Suppressor macrophage treated with lipopolysaccharide for 4 hours (primary cell): ENCODE measurements at places on chromosomes 7 and 10.

GRCh38 chr7:42189535-42189934, 47.5 kb downstream of the GLI3 start:
- no peak for DNase-seq

DNA sequence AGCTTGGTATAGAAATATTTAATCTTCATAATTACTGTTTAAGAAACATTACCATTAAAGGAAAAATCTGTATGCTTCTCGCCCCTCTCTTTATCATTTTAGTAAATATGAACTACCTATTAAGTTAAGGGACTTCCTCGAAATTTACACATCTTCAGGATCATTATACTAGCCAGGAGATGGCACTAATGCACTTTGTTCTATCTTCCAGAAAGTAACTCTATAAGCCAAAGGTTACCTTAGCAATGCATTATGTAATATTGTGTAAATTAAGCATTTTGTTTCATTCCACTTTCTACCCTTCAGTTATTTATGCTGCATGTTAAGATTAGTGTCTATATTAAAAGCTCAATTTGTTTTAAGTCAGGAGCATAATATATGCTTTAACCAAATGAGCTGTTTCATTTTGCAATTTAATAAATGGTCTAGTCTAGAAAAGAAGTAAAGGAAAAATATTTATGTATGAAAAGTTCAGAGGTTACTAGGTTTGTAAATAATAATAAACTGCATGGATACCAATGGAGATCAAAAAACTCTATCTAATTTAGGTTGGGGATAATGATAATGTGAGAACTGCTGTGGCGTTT, 128.5 kb downstream of the ANKRD7 start:
- DNase-seq, result peak; percentile 8

DNA sequence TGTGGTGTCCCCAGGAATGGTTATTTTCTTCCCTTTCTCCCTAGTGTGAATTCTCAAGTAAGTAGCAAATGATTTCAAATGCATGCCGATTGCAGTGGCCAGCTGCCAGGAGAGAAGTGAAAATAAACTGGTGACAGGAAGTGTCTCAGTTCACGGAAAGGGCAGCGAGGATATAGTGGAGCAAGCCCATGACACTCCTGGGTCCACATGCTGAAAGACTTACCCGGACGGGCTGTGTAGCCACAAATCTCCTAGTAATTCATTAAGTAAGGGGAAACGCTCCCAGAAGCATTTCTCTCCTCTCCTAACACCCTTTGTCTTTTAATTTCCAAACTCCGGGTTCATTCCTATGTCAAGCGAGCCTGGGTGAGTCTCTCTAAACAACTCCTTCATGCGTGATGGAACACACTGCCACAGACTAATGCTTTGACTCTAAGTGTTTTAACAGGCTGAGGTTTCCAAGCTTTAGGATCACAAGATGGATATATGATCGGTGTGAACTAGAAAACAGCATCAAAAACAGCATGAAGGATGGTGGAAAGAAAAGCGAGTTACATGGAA, 125.6 kb downstream of the CYP26A1 start:
- peak; percentile 90 for DNase-seq

- peak; percentile 98 for DNase-seq
These were observed 30.6 kb upstream of the PFKFB3 start for GRCh38 chr10:6171881-6172695.

DNA sequence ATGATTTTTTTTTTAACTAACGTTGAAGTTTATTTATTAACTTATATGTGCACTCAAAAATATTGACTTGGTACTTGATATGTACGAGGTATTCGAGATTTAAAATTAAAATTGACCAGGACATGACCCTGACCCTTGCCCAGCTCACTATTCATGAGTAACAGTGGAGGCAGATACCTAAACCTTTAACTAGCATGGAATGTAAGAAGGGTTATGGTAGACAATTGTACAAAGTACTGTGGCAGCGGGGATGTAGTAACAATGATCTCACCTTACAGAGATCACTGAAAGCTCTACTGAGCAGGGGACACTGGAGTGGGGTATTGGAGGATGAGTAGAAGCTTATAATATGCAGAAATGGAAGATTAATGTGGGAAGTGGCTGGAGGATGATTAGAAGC, 60.8 kb downstream of the ADRA2A start:
- DNase-seq, result no peak

DNA sequence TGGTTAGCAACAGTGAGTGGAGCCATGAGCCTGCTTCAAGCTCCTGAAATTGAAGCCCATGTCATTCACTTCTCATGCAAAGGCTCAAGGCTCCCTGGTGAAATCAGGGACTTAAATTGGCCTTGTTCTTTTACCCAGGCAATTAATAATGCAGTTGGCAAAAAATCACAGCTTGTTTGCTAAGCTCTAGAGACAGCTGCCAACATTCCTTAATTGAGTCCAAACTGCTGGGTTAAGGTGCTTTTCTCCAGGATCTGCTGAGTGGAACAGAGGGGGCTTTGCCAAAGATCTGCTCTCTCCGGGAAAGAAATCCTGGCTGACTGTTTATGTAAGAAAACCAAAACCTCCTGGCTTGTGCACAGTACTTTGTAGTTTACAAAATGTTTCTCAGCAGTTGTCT, 257.6 kb upstream of the GHITM start:
- no peak for DNase-seq

GRCh38 chr10:131886237-131886636, 14.6 kb upstream of the PPP2R2D start:
- no peak for DNase-seq

DNA sequence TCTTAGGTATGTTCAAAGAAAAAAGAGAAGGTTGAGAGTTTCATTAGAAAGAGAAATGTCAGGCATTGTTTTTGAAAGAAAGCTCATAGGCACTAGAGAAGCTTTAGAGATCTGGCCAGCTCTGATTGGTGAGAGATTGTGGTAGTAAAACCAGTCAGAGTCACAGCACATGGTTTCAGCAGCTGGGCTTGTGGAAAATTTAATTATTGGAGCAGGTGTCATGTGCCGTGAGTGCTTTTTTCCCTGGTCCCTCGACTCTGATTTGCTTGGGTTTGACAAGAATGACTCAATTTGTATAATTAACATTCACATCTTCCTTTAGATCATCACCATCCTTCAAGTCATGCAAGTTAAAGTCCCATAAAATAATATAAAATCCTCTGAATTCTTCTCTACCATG, 35.2 kb downstream of the MRPL32 start:
- DNase-seq, result no peak

- no peak for DNase-seq
These were observed 400.6 kb upstream of the VSTM2A start for GRCh38 chr7:54141576-54141975.

- no peak for DNase-seq
These were observed 340.5 kb downstream of the SDK1 start for GRCh38 chr7:3641582-3641981.

DNA sequence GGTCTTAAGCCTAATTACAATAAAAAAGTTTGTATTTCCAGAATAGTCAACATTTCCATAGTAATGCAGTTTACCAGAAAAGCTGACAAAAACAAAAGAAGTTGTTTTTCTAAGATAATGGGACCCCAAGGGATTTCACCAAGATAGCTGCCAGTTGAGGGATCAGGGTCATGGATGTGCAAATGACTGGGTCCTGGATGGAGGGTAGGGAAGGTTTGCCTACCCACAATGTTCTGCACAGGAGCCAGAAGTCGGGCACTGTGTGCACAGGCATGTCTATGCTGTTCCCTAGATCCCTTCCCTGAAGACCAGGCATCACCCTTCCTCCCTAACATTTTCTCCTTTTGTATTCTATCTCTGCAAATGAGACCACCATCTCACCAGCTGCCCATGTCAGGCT, 94.1 kb upstream of the FAM133B start:
- DNase-seq, result no peak

DNA sequence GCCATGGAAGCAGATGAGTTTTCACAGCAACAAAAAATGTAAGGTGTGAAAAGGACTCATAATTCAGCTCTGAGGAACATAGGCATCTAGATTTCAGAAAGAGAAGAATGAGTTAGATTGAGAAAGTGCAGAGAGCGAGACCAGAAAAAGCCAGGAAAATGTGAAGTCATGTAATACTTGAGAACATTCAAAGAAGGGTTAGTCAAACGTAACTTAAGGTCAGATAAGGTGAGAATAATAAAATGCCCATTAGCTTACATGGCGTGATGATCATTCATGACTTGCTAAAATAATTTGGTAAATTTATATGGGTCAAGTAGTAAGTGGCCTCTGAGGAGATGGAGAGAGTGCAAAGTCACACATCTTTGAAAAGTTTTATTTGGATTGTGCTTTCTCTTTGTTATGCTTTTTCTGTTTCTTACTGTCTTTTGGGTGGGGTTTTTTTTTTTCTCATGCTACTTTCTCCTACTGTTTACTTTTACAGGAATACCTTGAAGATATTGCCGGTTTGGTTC, 271.8 kb upstream of the NRG3 start:
- DNase-seq, result no peak

GRCh38 chr10:29691564-29692072, 56.8 kb upstream of the SVIL start:
- no peak for DNase-seq

- peak; percentile 7 for DNase-seq
These were observed 4.4 kb upstream of the BET1 start for GRCh38 chr7:94008537-94008936.

- DNase-seq, result no peak
These were observed 298.7 kb downstream of the BAMBI start for GRCh38 chr10:28975891-28976531.

DNA sequence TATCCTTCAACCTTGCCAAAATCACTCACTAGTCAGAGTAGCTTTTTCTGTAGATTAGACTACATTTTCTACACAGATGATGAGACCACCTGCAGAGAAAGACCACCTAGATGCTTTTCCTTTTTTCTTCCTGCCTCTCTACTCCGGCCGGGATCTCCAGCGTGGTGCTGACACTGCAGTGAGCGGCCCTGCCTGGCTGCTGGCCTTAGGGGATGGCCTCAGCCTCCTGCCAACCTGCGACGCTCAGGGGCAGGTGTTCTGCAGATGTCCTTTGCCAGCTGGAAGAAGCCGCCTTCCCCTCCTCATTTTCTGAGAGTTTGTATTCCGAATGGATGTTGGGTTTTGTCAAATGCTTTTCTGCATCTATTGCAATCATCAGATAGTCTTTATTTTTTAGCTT, 43.5 kb upstream of the NKX6-2 start:
- DNase-seq, result no peak
